ENCODE measurements at places on chromosomes 16 and 17. TPM values are rescaled to one million over a fixed set of nuclear protein-coding genes. Genes with fewer than 3 reads are reported as not detected.

Gene BEAN1
- 7.1 TPM for total RNA-seq

Gene TP53TG3F
- total RNA-seq: not detected

Gene ADORA2B
- total RNA-seq: 17.6 TPM

Gene RDM1
- total RNA-seq: 2.6 TPM

Gene WNT9B
- total RNA-seq: not detected

Gene LLGL1
- total RNA-seq: 16.5 TPM

Gene CA7
- total RNA-seq: not detected

Gene GRAPL
- not detected for total RNA-seq
